ENCODE measurements at places on chromosomes 11 and 22.

DNA sequence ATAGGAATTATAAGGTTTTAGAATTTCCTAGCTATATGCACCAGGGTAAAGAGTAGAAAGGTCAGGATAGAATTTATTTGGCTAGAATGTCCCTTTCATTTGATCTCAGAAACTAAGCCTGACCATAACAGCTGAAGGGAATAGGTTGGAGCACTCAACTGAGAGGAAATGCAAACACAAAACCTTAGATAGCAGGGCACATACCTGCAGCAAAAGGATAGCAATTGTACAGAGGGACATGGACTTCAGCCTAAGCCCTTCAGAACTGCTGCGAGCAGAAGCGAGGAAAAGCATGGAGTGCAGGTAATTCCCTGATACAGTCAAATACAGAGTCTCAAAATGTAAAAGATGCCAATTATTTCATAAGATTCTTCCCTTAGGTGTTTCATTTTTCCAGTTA lies 211.0 kb upstream of the DDI1 start:
- DNase-seq = no peak

- DNase-seq = no peak
Measured at GRCh38 chr11:104997288-104997687, 25.7 kb downstream of the CASP5 start.

DNA sequence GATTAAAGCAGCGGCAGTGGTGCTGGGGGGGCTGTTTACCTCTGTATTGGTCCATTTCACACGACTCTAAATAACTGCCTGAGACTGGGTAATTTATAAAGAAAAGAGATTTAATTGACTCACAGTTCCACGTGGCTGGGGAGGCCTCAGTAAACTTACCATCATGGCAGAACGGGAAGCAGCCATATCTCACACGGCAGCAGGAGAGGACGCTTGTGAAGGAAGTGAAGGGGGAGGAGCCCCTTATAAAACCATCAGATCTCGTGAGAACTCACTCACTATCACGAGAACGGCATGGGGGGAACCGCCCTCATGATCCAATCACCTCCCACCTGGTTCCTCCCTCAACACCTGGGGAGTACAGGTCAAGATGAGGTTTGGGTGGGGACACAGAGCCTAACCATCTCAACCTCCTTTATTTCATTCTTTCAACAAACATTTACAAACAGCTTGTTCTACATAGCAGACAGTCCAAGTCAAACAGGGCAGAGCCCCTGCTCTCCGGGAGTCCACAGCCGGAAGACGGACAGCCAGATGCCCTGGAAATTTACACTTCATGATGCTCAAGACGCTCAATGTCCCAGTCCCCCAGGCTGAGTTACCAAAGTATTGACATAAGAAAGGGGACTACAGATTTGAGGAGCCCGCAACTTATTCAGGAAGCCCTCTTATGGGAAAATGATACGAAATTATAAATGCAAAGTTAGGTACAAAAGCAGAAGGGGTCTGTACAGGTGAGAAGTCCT lies 26.3 kb upstream of the HMGXB4 start:
- DNase-seq = no peak

DNA sequence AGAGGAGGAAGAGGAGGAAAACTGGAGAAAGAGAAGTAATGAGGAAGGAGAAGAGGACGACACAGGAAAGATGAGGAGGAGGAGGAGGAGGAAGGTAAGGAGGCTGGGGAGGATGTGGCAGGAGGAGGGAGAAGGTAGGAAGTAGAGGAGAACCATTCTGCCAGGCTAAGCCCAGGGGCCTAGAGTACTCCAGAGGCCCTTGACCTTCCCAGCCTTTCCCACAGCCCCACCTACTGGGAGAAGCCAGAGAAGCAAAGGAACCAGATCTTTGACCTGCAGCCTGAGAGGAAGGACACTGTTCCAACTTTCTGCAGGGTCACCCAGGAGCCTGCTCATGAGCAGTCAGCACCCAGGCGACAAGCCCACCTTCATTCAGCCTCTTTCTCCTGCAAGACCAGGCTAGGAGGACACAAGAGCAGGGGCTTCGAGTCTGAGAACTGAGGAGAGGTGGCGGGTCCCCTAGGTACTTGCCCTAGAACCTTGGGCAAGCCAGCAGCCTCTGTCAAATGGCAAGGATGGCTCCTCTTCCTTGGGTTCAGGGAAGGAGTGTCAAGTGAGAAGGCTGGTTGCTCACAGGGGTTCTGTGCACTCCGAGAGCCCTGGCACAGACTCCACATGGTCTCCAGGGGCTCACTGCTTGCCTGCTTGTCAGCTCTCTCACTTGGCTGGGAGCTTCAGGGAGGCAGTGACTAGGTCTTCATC lies 27.9 kb upstream of the OAF start:
- DNase-seq = peak; percentile 13

- no peak for DNase-seq
Measured at GRCh38 chr11:120642196-120642894, 130.8 kb downstream of the GRIK4 start.

Measured in NCI-H226 (cell line).